ENCODE measurements at places on chromosomes 1 and 21.

- DNase-seq = no peak
Measured at GRCh38 chr1:197222025-197222685, 45.9 kb upstream of the CRB1 start.

GRCh38 chr21:14913638-14914037, 151.2 kb downstream of the NRIP1 start:
- no peak for DNase-seq

DNA sequence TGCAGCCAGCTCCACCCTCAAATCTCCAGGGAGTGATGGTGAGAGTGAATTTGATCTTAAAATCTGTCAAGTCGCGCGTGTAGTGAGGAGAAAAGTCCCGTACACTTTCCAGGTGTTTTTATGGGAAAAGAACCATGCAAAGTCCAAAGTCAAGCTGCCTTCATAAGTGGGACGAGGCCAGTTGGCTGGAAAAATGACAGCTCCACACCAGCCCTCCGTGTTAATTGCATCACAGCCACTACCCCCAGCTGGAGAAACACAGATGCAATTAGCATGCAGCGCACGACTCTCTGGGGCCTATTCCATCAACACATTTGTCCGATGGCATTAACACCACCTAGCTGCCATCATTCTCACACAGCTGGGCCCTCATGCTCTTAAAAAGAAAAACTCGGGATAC, 68.4 kb downstream of the KLHDC7A start:
- DNase-seq = no peak

DNA sequence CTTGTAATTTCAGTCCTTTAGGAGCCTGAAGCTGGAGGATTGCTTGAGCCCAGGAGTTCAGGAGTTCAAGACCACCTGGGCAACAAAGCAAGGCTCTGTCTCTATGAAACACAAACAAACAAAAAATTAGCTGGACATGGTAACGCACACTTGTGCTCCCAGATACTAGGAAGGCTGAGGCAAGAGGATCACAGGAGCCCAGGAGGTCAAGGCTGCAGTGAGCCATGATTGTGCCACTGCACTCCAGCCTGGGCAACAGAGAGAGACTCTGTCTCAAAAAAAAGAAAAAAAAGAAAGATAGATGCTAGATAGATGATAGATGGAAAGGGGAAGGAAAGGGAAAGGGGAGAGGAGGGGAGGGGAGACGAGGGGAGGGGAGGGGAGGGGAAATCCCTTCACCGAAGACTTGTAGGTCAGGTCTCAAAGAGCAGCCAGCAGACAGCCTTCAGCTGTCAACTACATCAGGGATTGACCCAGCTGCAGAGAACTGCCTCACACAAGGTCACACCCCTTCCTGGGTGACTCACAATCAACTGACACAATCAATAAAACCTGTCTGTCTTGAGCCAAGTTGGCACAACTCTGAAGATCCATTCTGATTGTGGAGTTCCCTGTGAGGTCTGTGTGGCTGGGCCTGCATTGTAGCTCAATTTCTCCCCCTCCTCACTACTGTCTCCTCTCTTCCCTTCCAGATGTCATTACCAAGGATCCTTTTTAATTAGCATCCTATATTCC, 200.6 kb downstream of the RGS7 start:
- no peak for DNase-seq

- DNase-seq = no peak
Measured at GRCh38 chr1:153210206-153210605, 7.0 kb downstream of the LELP1 start.

GRCh38 chr1:62346886-62347285, 27.7 kb upstream of the KANK4 start:
- no peak for DNase-seq

GRCh38 chr1:100152271-100152670, 19.3 kb downstream of the TRMT13 start:
- DNase-seq = no peak

DNA sequence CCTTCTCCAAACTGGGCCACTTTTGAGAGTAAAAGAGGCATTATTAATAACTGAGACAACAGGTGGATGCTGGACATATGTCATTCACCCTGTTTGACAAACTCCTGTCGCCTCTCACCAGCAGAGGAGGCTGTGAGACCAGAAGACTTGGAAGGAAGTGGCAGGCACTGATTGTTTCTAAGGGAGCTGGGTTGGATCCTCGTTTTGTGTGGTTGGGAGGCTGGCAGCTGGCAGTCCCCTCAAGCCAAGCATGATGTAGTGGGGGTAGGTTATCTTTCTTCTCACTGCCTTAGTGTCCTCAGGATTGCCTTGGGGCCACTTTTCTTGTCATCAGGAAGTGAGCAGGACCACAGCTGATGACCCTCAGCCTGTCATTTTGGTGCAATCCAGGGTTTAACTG, 86.5 kb upstream of the KCNJ15 start:
- no peak for DNase-seq

GRCh38 chr1:11500881-11501280, 21.9 kb downstream of the DISP3 start:
- DNase-seq = no peak

- no peak for DNase-seq
Measured at GRCh38 chr21:39519835-39520234, 68.1 kb downstream of the SH3BGR start.

DNA sequence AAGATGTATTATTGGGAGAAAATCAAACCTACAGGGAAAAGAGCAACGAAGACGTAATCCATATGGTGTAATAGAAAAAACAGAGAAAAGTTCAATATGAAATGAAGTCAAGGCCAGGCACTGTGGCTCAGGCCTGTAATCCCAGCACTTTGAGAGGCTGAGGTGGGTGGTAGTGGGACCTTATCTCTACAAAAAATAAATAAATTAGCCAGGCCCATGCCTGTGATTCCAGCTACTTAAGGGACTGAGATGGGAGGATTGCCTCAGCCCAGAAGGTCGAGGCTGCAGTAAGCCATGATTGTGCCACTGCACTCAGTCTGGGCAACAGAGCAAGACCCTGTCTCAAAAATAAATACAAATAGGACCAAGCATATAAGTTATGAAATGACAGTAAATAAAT, 11.4 kb downstream of the DESI2 start:
- no peak for DNase-seq

DNA sequence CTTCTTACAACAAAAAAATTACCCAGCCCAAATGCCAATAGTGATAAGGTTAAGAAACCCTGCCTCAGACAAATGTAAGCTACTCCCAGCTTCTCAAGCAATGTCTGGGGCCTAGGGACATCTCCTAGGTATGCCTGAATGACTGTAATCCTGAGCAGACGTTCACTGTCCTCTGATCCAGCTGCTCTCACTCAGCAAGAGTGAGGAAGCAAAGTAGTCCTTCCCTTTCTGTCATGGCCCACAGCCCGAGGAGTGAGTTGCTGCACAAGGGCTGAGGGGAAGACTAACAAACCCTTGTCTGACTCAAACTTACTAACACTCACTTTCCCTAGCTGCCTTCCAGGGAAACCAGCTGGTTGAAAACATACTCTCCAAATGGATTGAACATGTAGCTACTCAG, 124.9 kb upstream of the TNFSF4 start:
- DNase-seq = no peak

DNA sequence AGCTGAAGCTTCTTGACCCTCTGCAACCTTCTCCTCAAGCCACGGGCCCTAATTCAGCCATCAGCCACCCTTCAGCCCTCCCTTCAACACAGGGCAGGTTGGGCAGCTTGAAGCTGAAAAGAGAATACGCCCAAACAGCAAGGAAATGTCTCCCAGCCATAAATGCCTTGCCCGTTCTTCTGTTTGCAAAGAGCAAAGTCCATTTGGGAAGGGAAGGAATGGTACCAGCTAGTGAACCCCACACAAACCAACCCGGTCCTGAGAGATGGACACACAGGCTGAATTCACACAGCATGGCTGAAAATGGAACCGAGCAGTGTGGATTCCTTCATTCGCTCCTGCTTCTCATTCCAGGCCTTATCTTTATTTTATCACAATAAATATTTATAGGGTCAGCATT, 11.5 kb downstream of the PLEKHA6 start:
- no peak for DNase-seq

DNA sequence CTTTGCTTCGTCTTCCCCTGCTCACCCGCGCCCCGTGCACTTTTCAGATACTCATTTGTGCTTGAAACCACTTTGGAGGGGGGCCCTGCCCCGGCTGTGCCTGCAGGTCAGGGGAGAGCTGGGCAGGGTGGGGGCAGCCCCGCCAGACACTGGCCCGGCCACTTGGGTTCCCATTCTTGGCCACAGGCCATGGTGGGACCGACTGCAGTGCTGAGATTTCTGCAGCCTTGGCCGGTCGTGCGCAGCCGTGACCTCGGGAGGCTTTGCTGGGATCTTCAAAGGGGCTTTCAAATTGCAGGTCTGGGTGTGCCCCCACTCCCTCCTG, 54.5 kb upstream of the TTC34 start:
- no peak for DNase-seq

GRCh38 chr1:176033881-176034280, 173.2 kb downstream of the COP1 start:
- no peak for DNase-seq
